ENCODE measurements at places on chromosomes 1 and 21.

GRCh38 chr1:214414691-214415090 lies 133.7 kb downstream of the SMYD2 start:
- no peak for DNase-seq

DNA sequence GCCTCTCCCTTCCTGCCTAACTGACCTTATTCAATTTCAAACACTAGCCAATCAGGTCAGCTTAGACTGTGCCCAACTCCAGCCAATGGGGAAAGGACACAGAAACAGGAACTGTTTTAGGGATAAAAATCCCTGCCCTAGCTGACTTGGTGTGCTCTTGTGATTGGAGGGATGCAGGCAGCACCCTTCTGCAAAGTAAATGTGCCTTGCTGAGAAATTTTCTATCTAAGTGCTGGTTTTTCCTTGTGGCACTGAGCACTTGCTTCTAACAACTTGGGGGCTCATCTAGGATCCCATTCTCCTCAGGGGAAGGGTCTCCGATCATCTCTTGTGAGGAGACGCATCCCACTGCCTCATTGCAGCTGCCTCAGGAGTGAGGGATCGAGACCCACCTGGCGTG lies 10.7 kb upstream of the CD2 start:
- no peak for DNase-seq

DNA sequence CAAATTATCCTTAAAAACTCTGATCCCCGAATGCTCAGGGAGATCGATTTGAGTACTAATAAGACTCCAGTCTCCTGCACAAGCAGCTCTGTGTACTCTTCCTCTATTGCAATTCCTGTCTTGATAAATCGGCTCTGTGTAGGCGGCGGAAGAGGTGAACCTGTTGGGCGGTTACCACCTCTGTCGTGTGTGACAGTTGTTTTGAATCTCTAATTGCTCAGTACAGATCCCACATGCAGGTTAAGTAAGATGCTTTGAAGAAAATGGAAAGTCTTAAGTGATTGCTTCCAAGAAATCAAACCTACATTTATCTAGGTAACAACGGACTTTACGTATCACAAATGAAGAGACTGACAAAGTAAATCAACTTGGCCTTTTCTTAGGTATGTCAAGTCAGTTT lies 35.5 kb downstream of the COA6 start:
- peak; percentile 60 for DNase-seq

DNA sequence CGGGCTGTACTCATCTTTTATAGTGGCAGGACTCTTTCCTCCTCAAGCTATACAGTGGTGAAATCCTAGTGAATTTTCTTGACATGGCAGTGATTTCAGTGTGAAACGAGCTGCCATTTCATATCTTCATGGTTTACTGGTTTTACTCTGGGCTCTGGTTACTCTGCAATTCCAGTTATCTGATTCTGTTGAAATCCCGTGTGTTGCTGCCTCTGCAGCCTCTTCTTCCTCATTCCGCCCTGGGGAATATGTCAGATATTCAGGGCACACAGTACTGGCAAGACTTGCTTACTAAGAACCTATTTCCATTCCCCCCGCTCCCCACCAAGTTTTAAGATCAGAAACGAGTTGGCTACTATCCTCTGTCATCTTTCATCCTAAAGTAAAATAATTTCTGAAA lies 7.9 kb upstream of the OR2B11 start:
- no peak for DNase-seq

GRCh38 chr1:228390649-228391048 lies 16.0 kb downstream of the TRIM11 start:
- DNase-seq, result no peak

DNA sequence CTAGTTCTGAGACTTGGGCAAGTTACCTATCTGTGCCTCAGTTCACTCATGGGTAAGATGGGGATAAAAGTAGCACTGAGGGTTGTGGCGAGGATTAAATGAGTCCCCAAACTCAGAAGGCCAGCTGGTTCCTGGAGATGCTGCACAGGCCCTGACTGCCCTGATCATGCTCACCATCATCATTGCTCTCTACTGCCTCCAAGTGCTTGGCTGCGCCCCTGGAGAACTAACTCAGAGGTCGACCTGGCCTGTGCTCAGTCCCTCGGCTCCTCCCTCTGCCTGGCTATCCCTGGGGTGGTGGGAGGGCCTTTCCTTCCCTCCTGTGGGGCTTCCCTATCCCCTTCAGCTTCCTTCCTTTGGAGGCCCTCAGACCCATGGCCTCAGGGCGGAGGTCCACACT lies 5.6 kb downstream of the SLC5A9 start:
- no peak for DNase-seq

GRCh38 chr1:111695801-111696200 lies 43.4 kb downstream of the INKA2 start:
- no peak for DNase-seq

GRCh38 chr1:36778740-36779139 lies 255.6 kb downstream of the GRIK3 start:
- no peak for DNase-seq

DNA sequence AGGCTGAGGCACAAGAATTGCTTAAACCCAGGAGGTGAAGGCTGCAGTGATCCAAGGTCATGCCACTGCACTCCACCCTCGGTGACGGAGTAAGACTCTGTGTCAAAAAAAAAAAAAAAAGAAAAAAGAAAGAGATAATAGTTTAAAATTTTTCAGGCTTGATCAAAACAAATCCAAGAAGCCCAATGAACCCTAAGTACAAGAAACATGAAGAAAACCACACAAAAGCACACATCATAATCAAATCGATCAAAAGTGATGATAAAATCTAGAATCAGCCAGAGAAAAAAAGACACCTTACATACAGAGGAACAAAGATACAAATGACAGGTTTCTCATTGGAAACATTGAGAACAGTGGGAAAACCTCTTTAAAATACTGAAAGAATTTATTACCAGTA lies 31.5 kb downstream of the LDLRAD1 start:
- DNase-seq, result no peak

DNA sequence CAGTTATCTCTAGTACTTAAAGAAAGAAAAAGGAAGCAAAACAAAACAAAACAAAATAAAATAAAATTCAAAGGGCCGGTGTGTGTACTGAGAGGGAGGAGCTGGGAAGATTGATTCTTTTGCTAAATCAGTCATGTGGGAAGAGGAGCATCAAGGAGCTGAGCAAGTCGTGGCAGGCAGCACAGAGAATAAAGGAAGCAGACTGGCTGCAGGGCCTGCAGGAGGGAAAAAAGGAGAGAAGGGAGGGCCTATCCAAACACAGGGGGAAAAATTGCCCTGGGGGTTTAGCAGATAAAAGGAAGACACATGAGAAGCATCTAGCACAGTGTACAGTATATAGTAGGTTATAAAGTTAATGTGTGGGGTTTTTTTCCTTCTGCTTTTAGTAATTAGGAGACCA lies 27.6 kb downstream of the AGO4 start:
- no peak for DNase-seq

DNA sequence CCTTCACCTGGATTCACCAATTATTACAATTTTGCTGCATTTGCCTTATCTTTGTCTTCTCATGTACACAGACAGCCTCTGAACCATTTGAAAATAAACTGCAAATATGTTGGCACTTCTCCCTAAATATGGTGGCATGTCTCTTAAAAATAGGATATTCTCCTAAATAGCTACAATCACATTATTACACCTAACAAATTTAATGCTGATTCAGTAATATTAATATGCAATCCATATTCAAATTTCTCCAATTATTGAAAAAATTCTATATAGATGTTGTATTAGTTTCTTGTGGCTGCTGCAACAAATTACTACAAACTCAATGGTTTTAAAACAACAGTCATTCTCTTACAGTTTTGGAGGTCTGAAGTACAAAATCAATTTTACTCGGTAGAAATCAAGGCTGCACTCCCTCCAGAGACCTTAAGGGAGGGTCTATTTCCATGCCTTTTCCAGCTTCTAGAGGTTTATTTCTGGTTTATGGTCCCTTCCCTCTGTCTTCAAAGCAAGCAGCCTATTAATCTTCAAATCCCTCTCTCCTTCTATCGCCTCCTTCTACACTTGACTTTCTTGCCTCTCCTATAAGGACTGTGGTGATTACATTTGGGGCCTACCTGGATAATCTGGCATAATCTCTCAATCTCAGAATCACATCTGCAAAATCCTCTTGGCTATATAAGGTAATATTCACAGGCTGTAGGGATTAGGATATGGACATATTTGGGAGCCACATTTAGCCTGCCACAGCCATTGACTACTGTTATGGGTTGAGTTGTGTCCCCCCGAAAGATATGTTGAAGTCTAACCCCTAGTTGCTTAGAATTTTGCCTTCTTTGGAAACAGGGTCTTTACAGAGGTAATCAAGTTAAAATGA lies 52.5 kb upstream of the BOLA1 start:
- no peak for DNase-seq

DNA sequence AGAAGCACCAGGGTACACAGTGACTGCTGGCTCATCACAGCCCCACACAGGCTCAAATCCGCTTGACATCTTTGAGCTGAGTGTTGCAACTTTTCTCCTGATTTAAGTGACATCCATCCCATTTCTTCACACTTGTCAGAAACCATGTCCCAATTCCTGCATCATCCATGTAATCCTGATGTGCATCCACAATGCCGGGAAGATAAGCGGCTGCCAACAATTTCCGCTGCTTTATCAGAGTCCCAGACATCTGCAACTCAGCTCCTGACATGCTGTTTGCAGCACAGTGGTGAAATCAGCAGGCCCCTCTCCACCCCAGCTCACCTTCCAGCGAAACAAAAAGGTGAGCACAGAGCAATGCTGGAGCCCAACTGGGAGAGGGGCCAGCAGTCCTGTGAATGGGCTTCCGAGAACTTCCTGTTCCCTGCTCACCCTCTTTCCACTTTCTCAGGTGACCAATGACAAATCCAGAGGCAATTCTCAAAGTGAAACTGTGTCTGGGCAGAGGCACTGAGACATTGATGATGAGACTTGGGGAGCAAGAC lies 581.0 kb downstream of the AJAP1 start:
- no peak for DNase-seq

GRCh38 chr1:212935387-212935981 lies 14.9 kb upstream of the VASH2 start:
- DNase-seq, result no peak

GRCh38 chr1:229699613-229700267 lies 73.7 kb downstream of the URB2 start:
- DNase-seq, result no peak

- no peak for DNase-seq
Observed at GRCh38 chr1:174839211-174839610, 160.5 kb upstream of the CACYBP start.

GRCh38 chr1:18466676-18467075 lies 14.1 kb upstream of the KLHDC7A start:
- no peak for DNase-seq

DNA sequence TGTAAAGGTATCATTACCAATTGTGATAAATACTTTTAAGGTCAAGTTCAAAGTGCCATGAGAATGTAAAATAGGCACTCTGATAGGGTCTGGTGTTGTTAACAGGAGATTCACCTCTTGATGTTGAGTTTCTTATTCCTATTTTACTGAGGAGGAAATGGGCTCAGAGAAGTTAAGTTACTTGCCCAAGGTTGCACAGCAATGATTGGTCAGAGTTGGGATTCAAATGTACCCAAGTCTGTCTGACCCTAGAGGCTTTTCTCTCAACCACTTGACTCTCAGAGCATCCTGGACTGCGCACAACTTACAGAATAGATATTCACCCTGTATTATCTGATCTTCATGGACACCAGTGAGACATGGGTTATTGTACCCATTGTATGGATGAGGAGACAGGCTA lies 33.9 kb downstream of the SOX13 start:
- DNase-seq, result no peak

GRCh38 chr1:193358419-193358818 lies 172.0 kb upstream of the B3GALT2 start:
- no peak for DNase-seq

DNA sequence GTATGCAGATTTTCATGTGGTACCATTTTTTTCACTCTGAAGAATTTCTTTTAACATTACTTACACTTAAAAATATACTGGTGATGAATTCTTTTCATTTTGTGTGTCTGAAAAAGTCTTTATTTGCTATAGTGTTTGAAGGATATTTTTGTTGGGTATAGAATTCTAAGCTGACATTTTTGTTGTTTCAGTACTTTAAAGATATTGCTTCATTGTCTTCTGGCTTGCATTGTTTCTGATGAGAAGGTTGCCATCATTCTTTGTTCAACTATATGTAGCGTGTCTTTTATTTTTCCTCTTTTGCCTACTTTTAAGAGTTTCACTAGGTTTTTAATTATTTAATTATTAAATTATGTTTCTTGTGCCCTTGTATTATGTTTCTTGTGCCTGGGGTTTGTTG lies 8.0 kb downstream of the HS2ST1 start:
- DNase-seq, result no peak

DNA sequence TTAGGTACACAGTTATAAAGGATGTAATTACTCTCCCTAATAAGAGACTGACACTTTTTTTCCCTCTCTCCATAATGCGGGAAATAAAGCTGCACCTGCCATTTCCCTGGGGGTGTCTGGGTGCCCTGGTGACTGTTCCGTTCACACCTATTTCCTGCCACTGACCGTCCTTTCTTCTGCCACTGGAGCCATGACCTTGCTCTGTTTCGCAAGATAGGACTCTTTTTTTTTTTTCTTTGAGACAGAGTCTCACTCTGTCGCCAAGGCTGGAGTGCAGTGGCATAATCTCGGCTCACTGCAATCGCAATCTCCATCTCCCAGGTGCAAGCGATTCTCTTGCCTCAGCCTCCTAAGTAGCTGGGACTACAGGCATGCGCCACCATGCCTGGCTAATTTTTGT lies 66.1 kb upstream of the SERBP1 start:
- no peak for DNase-seq

DNA sequence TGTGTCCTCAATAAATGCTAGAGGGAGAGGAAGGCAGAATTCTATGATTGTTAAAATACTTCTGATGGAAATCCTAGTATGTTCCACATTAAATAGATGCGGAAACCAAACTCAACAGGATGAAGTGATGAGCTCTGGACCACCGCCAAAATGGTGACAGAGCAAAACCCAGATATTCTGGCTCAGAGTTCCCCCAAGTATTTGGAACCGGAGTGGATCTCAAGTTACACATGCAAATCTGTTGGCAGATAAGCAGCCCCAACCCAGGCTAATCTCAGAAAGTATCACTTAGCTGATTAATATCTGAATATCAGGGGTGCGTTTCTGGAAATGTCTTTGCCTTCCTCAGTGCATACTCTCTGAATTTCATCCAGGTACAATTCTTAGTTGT lies 17.4 kb upstream of the GRHL3 start:
- DNase-seq, result no peak

- DNase-seq, result no peak
Observed at GRCh38 chr1:192263436-192263835, 53.4 kb upstream of the RGS21 start.

GRCh38 chr21:17607684-17608083 lies 5.0 kb downstream of the BTG3 start:
- no peak for DNase-seq

- no peak for DNase-seq
Observed at GRCh38 chr1:150018165-150018564, 7.6 kb upstream of the OTUD7B start.

DNA sequence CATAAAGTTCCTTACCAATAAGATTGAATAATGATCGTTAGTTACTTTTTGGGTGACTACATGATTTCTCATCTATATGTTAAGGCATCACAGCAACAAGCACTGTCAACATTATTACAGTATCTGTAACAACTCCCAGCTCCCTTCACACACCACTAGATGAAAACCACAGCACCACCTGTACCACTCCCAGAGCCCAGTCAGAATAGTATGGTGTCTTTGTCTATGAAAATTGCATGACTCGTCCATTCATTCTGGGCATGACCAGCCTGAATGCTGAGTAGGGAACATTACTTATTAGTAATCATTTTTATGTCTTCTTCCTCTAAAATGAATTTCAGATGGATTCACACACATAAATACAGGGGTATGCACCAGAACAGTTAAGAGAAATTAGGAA lies 7.0 kb downstream of the OLFML2B start:
- no peak for DNase-seq

- no peak for DNase-seq
Observed at GRCh38 chr1:201772178-201772577, 56.8 kb upstream of the IPO9 start.

Data from stimulated activated CD4-positive, alpha-beta T cell treated with anti-CD3 and anti-CD28 coated beads, Interleukin-1b, Interleukin-23, amount 100 ng/mL, for 4 hours (primary cell).